ENCODE measurements at places on chromosomes 11 and 22.

DNA sequence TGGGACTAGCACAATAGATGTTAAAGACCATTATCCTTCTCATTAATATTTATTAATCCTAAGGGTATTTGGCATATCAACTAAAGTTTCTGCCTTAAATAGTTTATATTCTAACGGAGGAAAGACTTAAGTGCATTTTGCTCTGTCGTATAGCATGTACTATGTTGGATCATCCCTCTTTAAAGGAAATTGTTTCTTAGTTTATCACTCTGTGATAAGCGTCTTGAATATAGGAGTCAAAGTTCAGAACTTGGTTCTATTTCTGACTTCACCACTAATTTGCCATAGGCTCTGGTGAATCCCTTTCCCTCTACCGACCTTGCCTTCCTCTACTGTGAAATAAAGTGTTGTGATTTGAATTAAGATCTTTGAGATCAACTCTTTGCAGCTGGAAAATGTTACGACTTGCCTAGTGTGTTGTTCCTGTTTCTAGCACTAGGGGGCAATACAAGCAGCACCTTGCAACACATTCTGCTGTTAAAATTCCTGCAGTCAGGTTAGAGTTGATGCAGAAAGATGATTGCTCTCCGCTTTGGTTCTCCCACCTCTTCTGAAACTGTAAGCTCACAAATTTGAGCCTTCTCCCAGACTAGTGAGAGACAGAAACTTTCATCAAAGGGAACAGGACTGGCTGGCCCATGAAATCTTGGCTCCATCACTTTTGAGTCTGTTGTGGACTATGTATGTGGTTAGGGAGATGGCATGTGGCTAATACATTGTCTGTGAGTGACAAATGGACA lies 27.8 kb upstream of the ZNRF3 start:
- DNase-seq: peak; percentile 26

GRCh38 chr22:48116871-48117270 lies 1354.4 kb downstream of the TBC1D22A start:
- DNase-seq: no peak

DNA sequence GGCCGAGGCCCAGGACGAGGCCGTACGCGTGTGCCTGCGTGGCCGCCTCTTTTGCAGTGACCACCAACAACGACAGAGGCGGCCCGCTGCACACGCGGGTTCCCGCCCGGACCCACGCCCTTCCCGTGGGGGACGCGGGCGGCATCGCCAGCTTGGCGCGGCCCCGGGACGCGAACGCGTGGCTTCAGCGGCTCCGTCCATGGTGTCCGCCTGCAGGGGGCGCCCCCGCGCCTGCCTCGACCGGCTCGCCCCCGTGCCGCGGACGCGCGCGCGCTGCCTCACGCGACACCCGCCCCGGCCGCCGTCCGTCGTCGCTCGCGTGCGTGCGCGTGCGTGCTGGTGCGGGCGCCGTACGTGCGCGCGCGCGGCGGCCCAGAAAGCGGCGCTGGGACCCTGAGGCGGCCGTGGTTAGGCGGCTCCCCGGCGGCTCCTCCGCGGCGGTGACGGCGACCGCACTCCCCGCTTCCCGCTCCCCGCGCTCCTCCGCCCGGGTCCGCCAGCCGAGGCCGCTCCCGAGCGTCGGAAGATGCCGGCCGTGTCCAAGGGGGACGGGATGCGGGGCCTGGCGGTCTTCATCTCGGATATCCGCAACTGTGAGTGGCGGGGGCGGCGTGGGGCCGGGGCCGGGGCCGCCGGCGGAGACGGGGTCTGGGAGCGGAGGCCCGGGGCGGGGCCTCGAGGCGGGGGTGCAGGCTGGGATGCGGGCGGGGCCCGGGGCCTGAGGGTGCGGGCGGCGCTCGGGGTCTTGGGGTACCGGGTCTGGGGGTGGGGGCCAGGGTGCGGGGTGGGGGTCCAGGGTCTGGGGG lies at the start of gene AP2A2:
Gene AP2A2 (plus strand): TSS at position 375 of the 806 bp plus-strand sequence. CDS start 152 bp downstream, at position 527.
- peak; percentile 93 for DNase-seq

GRCh38 chr11:103926990-103927389 lies 109.5 kb upstream of the DDI1 start:
- DNase-seq: no peak

- DNase-seq: no peak
These were observed 59.0 kb downstream of the ZC3H12C start for GRCh38 chr11:110152199-110152598.

DNA sequence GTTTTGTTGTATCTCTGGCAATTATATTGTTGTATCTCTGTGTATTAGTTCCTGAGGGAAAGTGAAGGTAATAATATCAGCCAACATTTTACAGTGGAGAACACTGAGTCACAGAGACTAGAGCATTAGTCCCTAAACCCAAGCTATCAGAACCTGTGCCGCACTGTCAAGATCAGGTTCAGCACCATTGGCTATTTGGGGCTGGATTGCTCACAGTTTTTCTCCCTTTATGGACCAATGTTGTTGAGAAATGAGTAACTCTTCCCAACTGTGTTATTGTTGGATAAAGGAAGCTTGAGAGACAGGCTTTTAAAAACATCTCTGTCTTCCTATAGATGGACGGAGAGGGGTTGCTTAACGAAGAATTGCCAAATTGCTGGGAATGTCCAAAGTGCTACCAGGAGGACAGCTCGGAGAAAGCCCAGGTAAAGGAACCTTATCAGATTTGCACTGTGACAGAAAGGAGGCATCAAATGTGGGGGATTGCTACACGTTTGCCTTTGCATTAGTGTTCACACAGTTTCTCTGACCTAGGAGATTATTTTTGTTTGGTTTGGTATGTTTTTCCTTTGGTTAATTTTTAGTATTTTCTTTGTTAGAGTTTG lies 18.2 kb upstream of the GRK2 start:
- DNase-seq: no peak

- DNase-seq: no peak
These were observed 385.0 kb downstream of the CTTN start for GRCh38 chr11:70783356-70783755.

GRCh38 chr11:61513143-61513765 lies 4.7 kb downstream of the LRRC10B start:
- DNase-seq: no peak

GRCh38 chr11:34037016-34037415 lies 14.5 kb upstream of the CAPRIN1 start:
- no peak for DNase-seq

DNA sequence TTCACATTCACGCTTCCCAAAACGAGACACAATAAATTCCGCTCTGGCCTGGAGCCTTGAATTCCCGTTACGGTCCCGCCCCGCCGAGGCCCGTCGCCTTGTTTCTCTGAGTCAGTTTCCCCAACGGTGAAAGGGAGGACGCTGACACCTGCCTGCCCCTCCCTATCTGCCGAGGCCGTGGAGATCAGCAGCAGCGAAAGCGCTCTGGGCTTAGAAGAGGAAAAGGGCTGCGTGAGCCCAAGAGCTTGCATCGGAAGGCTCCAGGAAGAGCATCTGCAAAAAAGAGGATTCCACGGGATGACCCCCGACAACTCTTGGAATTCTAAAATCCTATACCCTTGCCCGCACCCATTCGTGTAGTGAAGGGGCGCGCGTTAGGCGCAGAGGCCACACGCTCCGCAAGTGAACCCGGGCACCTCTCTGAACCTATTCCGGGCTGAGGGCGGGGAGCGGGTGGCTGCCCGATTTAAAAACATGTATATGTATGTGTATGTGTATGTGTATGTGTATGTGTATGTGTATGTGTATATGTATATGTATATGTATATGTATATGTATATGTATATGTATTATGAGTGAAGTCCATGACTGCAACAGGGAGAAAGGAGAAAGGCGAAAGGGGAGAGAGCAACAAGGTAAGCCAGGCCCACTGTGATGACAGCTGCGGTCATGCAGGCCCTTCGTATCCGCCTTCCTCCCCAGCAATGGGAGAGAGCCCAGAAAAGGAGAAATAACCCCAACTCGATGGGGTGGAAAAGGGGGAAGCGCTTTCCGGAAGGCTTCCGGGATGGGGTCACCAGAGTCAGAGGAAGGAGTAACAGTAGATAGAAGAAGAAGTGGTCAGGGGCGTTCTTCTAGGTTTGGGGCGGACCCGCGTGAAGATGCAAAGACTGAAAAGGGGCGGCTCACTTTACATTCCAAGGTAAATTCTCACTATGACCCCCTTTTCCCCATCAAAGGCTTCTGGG lies 948 bp upstream of the MRTFA start:
- peak; percentile 75 for DNase-seq

GRCh38 chr11:68855205-68855981 lies 13.7 kb upstream of the CPT1A start:
- peak; percentile 35 for DNase-seq

DNA sequence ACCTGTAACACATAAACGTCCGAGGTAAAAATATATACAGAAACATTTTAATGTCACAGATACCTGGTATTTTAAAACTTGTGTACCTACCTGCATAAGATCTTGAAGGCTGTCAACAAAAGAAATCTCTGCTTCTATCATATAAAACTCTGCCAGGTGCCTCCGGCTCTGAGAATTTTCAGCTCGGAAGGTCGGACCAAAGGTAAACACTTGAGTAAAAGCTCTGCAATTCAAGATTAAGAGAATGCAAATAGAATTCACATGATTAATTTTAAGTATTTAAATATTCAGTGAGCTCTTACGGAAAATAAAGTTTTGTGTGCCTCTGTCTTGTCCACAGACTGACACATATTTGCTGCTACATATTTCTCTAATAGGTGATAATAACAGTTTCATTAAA lies 75.4 kb upstream of the GAB2 start:
- no peak for DNase-seq

Data from stimulated activated CD4-positive, alpha-beta T cell treated with anti-CD3 and anti-CD28 coated beads, Interleukin-2, amount 100 ng/mL, for 24 hours (primary cell).